ENCODE measurements at places on chromosomes 12 and 14. TPM values are rescaled to one million over a fixed set of nuclear protein-coding genes. Genes with fewer than 3 reads are reported as not detected.

The NUAK1 gene
- 4.8 TPM for total RNA-seq

The CLEC6A gene
- not detected for total RNA-seq

The PAPLN gene
- 0.99 TPM for total RNA-seq

The MYF5 gene
- total RNA-seq, result not detected

The HPD gene
- not detected for total RNA-seq

The SERPINA6 gene
- not detected for total RNA-seq

The AGAP2 gene
- 0.80 TPM for total RNA-seq

The RNU4-1 gene
- total RNA-seq, result under 0.01 TPM

The ABCC9 gene
- not detected for total RNA-seq

The SIX1 gene
- total RNA-seq, result not detected

The TAS2R19 gene
- 0.39 TPM for total RNA-seq

The IQSEC3 gene
- total RNA-seq, result 0.34 TPM

The CNTN1 gene
- 27.6 TPM for total RNA-seq

The PTPN6 gene
- 20.9 TPM for total RNA-seq

The SOX5 gene
- total RNA-seq, result not detected

The SYNDIG1L gene
- total RNA-seq, result not detected

The CHGA gene
- total RNA-seq, result not detected

The KRT73 gene
- not detected for total RNA-seq

Data from hair follicular keratinocyte (primary cell).